ENCODE measurements at places on chromosomes 1 and 21.

GRCh38 chr1:27949027-27949426, 10.7 kb upstream of the XKR8 start:
- H3K4me1 ChIP-seq, result no peaks in the 10 kb centered on the region
- no peak for DNase-seq
- H3K36me3 ChIP-seq, result no peaks in the 10 kb centered on the region
- H3K27me3 ChIP-seq, result no peaks in the 10 kb centered on the region
- H3K27ac ChIP-seq, result no peak overlapping the region

GRCh38 chr21:42047821-42048613, 23.1 kb upstream of the UMODL1 start:
- no peaks in the 10 kb centered on the region for H3K36me3 ChIP-seq
- peaks cover 2% of the 10 kb centered on the region for H3K4me1 ChIP-seq
- no peak overlapping the region for H3K27ac ChIP-seq
- no peak overlapping the region for H3K4me3 ChIP-seq
- H3K27me3 ChIP-seq, result no peaks in the 10 kb centered on the region
- no peak for DNase-seq

DNA sequence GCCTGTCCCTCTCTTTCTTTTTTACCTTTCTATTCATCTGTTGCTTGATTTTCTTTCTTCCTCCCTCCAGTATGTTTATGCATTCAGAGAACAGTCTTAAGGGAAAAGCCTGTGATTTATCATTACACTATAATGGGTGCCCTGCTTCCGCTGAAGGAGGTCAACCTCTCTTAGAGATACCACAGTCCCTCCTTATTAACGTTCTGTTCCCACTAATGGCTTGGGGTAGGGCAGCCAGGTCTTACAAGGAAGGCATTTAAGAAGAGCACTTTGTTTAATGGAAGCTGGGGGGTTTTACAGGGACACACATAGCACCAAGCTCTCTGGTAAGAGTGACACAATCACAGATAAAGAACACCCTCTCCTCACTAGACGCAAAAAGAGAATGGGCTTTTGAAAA, 523.5 kb downstream of the NUF2 start:
- no peak for DNase-seq
- H3K4me1 ChIP-seq, result no peaks in the 10 kb centered on the region
- no peaks in the 10 kb centered on the region for H3K27me3 ChIP-seq
- H3K27ac ChIP-seq, result no peak overlapping the region

DNA sequence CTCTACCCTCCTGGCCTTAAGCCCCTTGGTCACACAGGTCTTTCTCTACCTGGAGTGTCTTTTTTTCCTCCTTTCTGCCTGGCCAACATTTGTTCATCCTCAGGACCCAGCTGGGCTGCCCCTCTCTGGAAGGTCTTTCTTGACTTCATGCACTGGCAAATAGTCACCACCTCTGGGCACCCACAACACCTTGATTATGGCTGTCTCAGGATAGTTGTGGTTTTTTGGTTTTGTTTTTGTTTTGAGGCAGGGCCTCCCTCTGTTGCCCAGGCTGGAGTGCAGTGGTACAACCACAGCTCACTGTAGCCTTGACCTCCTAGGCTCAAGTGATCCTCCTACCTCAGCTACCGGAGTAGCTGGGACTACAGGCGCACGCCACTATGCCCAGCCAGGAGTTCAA, 10.8 kb downstream of the RPS6KA1 start:
- no peak overlapping the region for H3K4me3 ChIP-seq
- no peaks in the 10 kb centered on the region for H3K27me3 ChIP-seq
- no peak for DNase-seq
- peaks cover 87% of the 10 kb centered on the region for H3K4me1 ChIP-seq
- H3K36me3 ChIP-seq, result peaks cover under 1% of the 10 kb centered on the region

- peaks cover 91% of the 10 kb centered on the region for H3K36me3 ChIP-seq
- no peak for DNase-seq
- no peak overlapping the region for H3K4me3 ChIP-seq
- H3K27ac ChIP-seq, result no peak overlapping the region
- H3K27me3 ChIP-seq, result no peaks in the 10 kb centered on the region
Observed at GRCh38 chr1:207343675-207344074, 22.2 kb downstream of the CD55 start.

GRCh38 chr1:35860696-35861095, 22.3 kb upstream of the AGO1 start:
- no peak overlapping the region for H3K4me3 ChIP-seq
- no peak for DNase-seq
- H3K4me1 ChIP-seq, result no peaks in the 10 kb centered on the region
- no peak overlapping the region for H3K27ac ChIP-seq

All from activated B cell treated with CpG ODN at 0.5 μM for 24 hours (primary cell).